OCI-LY7 (cell line): ENCODE measurements at places on chromosomes 7 and 10. TPM values are rescaled to one million over a fixed set of nuclear protein-coding genes. Genes with fewer than 3 reads are reported as not detected.

OGDH gene
- total RNA-seq, result 70.9 and 71.8 TPM in 2 replicates

TWIST1 gene
- not detected in 2 replicates for total RNA-seq

IGFBP1 gene
- not detected in 2 replicates for total RNA-seq

DNA sequence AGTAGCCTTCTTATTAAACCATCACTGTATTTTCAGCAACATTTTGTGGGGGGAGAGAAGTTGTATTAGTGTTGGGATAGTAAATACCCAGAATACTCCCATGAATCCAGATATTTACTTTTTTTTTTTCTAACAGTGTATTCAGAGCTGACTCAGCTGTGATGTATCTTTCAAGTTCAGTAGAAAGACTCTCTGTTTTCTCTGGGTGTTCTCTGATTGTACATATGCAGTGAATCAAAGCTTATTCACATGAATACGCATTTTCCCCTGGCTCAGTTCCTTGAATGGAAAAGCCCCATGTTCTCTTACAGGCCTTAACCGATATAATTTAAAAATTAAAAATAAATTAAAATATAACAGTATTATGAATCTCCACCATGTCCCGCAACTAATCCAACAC, 1.3 kb downstream of the TFPI2 start:
- DNase-seq, result no peak

GRCh38 chr7:114928060-114928459, 6.2 kb downstream of the MDFIC start:
- no peak for DNase-seq

GRCh38 chr10:51389415-51390321, 309.7 kb downstream of the CSTF2T start:
- peak; percentile 51 for DNase-seq

GRCh38 chr7:22653951-22654350, 73.0 kb upstream of the IL6 start:
- no peak for DNase-seq

GRCh38 chr7:46153951-46154787, 233.1 kb upstream of the IGFBP3 start:
- no peak for DNase-seq

- no peak for DNase-seq
Measured at GRCh38 chr10:79387466-79387973, 40.3 kb downstream of the PPIF start.

GRCh38 chr7:175955-176354, 16.4 kb upstream of the FAM20C start:
- no peak for DNase-seq

GRCh38 chr10:34780818-34781380, 34.2 kb downstream of the PARD3 start:
- peak; percentile 2 for DNase-seq

DNA sequence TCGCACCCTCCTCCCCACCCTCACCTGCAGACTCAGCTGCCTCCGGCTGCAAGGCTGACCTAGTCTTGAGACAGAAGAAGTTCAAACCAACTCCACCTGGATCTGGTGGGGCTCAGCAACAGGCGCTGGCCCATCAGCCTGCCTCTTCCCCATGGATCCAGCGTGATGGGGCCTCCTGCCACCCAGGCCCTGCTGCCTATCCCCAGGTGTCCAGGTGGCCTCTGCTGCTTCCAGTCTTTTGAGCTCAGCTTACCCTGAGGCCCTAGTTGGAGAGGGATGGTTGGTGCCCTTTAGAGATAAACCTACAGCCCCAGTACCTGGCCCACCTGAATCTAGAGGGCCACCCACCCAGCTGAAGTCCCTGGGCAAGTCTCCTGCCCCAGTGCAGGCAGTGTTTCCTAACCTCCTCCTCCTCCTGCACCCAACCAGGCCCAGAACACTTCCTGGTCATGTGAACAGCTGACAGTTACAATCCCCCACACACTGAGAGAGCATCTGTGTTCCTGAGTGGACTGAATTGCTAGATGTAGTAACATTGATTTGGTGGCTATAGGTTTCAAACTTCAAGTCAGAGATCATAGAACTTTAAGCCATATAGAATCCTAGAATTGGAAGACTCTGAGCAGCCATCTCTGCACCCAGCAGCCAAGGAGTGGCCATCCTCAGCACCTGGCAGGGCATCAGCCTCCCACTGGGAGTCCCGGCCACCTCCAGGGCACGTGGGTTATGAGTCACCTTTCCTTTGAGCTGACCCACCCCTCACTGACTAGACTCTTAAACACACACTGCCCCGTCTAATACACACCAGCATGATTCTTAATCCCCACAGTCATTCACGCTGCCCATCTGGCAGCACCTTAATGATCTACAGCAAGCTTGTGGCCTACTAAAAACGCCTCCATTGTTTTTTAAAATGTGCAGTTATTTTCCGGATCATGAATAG, 51.9 kb downstream of the ALOX5 start:
- no peak for DNase-seq
